ENCODE measurements at places on chromosomes 13 and 19. TPM values are rescaled to one million over a fixed set of nuclear protein-coding genes. Genes with fewer than 3 reads are reported as not detected.

Gene KLK3
- total RNA-seq: not detected

Gene NCAN
- total RNA-seq: not detected

Gene ZNF221
- total RNA-seq: 1.6 TPM

Gene VSTM2B
- not detected for total RNA-seq

Gene ZNF540
- total RNA-seq: 2.2 TPM
